ENCODE measurements at places on chromosomes 5 and 9. TPM values are rescaled to one million over a fixed set of nuclear protein-coding genes. Genes with fewer than 3 reads are reported as not detected.

GNA14 gene
- 0.23 TPM for total RNA-seq

PARP8 gene
- total RNA-seq = 30.7 TPM

TLR4 gene
- 0.81 TPM for total RNA-seq

ZNF483 gene
- 9.5 TPM for total RNA-seq

IFNA2 gene
- total RNA-seq = not detected

SPINK5 gene
- total RNA-seq = not detected

SHC3 gene
- 4.6 TPM for total RNA-seq

IL33 gene
- total RNA-seq = not detected

- ATAC-seq = no peak
Observed at GRCh38 chr5:175894793-175895192, 23.4 kb downstream of the CPLX2 start.

- peak; percentile 0 for ATAC-seq
Observed at GRCh38 chr5:93580063-93580926, 724 bp downstream of the NR2F1-AS1 start.

DNA sequence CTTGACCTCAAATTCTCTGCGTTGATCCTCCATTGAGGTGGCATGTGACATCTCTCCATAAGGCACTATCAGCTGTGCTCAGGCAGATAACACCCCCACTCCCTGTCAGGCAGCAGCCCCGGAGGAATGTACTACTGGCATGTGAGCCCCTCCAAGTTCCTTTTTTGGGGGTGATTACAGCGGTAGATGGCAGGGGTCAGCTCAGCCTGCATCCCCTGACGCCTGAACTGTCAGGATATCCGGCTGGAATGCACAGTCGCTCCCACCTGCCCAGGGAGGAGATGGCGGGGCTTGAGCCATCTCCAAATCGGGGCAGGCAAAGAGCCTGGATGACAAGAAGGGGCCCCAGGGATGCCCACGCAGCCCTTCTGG is 40.8 kb downstream of the FAM78A start:
- no peak for ATAC-seq

DNA sequence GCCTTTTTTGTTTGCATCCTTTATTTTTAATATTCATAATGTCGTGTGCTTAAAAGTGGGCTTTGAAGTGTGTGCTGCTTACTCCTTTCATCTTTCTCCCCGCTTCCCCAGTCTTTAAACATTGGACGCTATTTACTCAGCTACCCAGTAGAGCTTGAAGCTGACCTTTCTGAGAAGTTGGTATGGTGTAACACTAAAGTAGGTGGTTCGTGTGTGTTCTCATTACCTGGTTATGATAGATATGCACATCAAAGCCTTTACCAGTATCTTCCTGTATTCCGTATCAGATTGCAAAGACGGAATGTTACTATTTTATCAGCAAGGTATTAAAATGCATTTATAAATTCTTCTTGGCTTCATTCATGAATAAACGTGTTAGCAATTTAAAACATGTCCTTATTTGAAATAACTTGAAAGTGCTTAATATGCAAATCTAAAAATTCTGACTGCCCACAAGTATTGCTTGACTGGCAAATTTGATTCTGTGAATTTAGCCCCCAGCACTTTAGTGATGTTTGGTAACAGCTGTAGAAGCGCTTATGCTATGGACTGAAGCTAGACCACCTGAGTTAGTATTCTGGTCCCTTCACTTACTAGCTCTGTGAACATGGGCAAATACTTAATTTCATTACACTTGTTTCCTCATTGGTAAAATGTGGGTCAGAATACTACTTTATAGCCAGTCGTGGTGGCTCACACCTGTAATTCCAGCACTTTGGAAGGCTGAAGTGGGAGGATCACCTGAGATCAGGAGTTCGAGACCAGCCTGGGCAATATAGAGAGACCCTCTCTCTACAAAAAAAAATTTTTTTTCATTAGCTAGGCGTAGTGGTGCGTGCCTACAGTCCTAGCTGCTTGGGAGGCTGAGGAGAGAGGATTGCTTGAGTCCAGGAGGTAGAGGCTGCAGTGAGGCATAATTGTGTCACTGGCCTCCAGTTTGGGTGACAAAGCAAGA is 1.7 kb downstream of the RRAGA start:
- peak; percentile 1 for ATAC-seq

- no peak for ATAC-seq
Observed at GRCh38 chr9:655875-656274, 185.6 kb upstream of the DMRT1 start.

GRCh38 chr9:85178474-85178873 is 508.9 kb downstream of the NTRK2 start:
- ATAC-seq = peak; percentile 92

GRCh38 chr9:29211580-29212396 is 1638.5 kb upstream of the C9orf72 start:
- peak; percentile 69 for ATAC-seq

- no peak for ATAC-seq
Observed at GRCh38 chr9:99432075-99432474, 210.0 kb downstream of the SEC61B start.

DNA sequence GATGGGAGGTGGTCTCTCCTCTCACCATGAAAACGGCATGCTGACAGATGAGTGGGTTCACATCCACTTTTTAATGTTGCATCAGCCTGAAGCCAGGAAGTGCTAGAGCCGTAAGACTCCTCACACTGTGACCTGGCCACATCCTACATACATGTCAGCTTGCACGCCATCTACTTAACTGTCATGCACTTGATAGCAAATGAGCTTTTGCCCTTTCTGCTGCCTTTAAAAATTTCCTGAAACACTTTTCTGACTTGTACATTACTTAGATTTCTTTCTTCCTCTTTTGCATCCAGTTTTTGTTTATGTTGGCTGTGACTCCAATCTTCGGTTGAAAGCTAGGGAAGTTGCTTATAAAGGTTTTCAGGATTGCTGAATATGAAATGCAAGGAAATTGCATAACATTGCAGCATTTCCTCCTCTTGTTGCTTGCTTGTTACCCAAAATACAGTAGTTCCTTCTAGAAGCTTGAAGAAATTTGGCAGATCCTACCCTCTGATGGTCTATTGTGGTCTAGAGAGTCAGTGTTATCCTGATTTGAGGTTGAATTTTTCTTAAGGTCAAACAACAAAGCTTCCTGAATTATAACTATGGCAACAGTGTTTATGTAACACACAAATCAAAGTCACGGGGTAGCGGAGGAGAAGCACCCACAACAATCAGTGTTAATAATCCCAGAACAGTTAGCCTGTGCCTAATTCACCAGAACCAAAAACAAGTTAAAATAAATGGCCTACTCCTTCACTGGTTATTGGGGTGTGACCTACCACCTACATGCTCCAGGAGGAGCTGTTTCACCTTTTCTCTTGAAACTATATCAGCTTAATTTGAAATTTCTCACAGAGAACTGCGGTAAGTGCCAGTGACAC is 232.5 kb downstream of the ARHGAP26 start:
- ATAC-seq = peak; percentile 54

GRCh38 chr5:88093765-88094164 is 174.9 kb downstream of the TMEM161B start:
- no peak for ATAC-seq

- peak; percentile 28 for ATAC-seq
Observed at GRCh38 chr9:86945728-86946200, 1.5 kb downstream of the GAS1 start.

GRCh38 chr5:78587081-78587774 is 61.3 kb downstream of the LHFPL2 start:
- ATAC-seq = no peak

DNA sequence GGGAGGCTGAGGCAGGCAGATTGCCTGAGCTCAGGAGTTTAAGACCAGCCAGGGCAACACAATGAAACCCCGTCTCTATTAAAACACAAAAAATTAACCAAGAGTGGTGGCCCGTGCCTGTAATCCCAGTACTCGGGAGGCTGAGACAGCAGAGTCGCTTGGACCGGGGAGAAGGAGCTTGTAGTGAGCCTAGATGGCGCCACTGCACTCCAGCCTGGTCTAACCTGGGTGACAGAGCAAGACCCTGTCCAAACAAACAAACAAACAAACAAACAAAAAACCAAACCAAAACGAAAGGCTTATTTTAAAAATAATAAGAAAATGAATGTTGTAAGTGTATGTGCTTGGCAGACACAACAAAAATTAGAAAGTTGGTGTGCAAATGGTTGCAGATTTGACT is 536.3 kb upstream of the PTPRD start:
- ATAC-seq = no peak

DNA sequence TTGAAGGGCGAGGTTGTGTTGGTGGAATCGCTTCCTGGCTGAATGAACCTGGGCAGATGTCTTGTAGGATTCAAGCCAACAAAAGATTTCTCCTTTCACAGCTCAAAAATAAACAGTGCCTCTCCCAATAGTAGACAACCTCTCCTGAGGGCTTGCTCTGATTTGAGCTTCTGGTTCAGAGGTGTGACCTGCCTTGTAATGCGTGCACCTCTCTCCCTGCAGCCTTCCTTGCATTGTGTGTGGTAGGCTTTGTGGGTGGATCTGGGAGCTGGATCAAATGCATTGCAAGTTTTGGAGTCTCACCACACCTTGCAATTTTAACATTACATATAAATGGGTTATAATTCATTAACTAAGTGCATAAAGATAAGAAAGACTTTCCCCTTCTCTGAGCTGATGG is 96.9 kb upstream of the PTCH1 start:
- no peak for ATAC-seq

GRCh38 chr5:100842080-100842479 is 61.0 kb downstream of the ST8SIA4 start:
- ATAC-seq = no peak

- ATAC-seq = no peak
Observed at GRCh38 chr5:35203403-35203802, 26.9 kb downstream of the PRLR start.

Data from motor neuron (in vitro differentiated cells).